ENCODE measurements at places on chromosomes 11 and 22. TPM values are rescaled to one million over a fixed set of nuclear protein-coding genes. Genes with fewer than 3 reads are reported as not detected.

Gene TMEM258
- total RNA-seq, result 74.5 TPM

Gene PACSIN3
- total RNA-seq, result 18.8 TPM

Gene TUBGCP6
- total RNA-seq, result 25.0 TPM

Gene FAM180B
- total RNA-seq, result not detected

Gene CHRM4
- total RNA-seq, result 0.42 TPM

Gene SPI1
- not detected for total RNA-seq

Gene SMTNL1
- not detected for total RNA-seq
